CD4-positive, alpha-beta T cell treated with Interleukin-6 at 100 ng/mL for 8 hours (primary cell): ENCODE measurements at places on chromosomes 2 and 18.

DNA sequence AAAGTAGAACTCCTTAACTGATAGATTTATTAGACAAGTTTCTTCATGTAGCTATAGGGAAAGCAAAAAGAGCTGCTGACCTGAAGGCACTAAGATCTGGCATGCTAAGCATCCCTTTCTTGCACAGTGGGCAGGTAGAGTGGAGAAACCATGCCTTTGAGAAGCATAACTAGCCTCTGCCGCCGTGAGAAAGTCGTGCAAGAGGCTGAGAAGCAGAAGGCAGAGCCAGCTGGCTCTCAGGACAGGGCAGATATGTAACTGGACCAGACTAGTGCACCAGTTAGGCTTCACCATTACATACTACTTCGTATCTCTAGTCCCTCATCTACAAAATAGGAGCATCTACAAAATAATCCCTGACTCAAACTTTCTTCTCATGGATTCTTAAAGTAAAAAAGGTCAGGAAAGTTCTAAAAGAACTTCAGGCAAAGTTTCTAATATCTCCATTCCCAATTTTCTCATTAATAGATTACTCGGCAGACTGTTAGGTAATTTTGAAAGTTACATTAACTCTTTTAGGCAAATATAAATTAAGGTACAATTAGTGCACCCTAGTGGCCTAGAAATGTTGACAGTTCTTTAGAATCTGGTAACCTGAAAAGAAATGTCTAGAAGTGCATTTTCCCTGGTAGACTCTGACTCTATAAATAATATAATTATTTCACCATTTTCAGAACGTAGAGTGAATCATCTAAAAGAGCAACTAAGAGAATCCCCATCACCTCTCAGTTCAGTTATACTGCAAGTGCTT, 10.3 kb downstream of the ERBB4 start:
- DNase-seq: no peak

- DNase-seq: peak; percentile 27
Observed at GRCh38 chr2:233142355-233142897, 82.3 kb downstream of the INPP5D start.

DNA sequence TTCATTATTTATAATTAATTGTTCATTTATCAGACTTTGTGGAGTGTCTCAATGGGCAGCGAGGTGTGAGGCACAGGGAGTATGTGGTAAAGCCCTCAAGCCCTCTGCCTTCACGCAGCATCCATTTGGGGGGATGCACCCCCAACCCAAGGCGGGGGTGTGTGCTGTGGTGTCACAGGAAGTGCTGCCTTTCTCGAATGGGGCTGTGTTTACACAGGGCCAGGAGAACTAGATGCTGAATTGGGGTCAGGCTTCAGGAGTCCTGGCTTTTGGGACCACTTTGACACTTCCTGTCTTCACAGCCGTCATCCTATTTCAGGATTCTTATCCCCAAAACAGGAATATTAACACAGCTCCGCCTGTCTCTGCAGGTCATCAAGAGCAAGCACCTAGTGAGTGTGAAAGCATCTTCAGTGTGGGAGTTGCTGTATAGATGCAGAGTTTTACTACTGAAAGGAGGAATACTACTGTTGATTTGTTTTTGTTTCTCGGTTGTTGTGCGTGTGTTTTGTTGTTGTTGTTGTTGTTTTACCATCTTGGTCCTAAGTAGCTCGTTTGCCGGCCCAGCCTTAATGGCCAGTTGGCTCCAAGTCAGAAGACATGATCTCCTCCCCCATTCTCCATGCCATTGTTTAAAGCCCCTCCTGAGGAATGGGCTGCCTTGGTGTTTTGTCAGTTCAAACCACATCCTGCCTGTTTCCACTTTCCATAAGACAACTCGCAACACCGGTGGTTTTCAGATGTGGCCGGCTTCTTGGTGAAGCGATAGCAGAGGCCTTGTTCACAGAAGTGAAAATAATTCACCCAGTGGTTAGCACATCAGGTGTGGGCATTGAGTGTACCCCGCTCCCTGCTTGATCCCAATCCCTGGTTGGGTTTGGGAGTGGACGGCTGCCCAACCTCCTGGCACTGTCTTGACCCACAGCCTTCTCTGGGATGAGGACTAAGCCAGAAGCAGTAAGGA, 221.3 kb downstream of the BCL2 start:
- peak; percentile 38 for DNase-seq

DNA sequence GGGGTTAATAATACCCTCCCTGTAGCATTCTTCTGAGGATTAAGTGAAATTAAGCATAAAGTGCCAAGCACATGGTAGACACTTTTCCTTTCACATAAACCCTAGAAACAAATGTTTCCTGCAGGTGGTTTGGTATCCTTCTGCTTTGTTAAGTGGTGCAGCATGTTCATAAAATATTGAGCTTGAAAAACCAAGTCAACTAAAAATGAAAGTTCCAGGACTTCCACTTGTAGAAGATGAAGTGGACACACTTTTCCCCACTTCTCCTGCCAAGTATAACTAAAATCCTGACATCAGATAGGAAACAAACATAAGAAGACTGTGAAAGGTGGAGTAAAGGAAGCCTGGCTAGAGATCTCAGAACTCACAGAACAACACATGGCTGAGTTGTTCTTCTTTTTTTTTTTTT, 90.5 kb downstream of the COLEC12 start:
- no peak for DNase-seq

GRCh38 chr2:207066791-207067460, 98.8 kb downstream of the KLF7 start:
- no peak for DNase-seq

DNA sequence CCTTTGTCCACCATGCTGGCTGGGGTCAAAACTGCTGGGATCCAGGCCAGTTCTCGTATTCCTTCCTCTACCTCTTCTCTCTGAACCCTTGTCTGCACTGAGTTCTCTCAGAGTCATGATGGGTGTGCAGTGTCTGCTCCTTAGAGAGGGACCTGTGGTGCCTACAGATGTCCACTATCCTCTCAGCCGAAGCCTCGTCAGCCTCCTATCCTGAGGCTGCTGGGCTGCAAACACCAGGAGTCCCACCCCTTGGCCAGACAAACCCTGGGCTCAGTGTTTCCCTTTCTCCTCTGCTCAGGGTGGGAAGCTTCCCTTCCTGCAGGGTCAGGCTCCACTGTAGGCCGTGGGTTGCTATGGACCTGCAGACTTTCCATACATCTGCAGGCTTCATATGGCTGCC, 2.3 kb downstream of the INPP5D start:
- no peak for DNase-seq

DNA sequence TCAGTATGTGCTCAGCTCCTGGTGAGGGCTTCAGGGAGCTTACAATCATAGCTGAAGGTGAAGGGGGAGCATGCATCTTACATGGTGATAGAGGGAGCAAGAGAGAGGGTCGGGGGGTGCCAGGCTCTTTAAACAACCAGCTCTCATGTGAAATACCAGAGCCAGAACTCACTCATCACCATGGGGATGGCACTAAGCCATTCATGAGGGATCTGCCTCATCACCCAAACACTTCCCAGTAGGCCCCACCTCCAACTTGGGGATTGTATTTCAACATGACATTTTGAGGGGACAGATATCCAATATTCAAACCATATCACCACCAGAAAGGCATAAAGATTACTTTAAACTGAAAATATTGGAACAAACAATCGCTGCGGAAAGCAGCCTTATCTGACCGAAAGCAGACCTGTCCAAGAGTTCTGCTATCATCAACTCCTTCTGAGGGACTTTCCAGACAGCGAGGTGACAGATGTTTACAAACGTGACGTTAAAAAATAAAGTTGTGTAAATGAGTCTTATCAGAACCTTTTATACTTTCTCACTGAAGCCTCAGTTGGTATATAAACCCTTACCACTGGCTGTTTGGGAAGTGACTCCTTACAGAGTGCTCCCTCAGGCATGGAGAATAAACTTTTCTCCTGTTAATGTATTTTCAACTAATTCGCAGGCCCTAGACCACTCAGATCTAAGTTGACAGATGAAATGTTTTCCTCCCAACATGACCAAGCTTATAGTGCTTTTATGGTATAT, 35.5 kb upstream of the PTH2R start:
- no peak for DNase-seq

GRCh38 chr2:48525269-48525943, 4.5 kb upstream of the STON1 start:
- no peak for DNase-seq

DNA sequence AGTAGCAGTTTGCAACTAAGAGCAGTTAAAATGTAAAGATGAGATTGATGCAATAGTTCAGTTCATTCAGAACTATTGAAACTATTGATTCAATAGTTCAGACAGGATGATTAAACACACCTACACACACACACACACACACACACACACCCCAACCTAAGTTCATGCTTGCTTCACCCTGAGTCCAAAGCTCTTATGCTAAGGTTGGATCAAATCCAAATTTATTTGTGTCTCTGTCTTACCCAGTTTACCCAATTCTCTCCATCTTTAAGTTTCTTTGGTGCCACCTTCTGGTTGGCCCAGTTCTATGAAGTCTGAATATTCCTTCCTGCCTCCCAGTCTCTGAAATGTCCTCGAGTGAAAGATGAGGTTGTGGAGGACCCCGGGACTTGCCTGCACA, 5.1 kb downstream of the SERPINB8 start:
- peak; percentile 20 for DNase-seq

DNA sequence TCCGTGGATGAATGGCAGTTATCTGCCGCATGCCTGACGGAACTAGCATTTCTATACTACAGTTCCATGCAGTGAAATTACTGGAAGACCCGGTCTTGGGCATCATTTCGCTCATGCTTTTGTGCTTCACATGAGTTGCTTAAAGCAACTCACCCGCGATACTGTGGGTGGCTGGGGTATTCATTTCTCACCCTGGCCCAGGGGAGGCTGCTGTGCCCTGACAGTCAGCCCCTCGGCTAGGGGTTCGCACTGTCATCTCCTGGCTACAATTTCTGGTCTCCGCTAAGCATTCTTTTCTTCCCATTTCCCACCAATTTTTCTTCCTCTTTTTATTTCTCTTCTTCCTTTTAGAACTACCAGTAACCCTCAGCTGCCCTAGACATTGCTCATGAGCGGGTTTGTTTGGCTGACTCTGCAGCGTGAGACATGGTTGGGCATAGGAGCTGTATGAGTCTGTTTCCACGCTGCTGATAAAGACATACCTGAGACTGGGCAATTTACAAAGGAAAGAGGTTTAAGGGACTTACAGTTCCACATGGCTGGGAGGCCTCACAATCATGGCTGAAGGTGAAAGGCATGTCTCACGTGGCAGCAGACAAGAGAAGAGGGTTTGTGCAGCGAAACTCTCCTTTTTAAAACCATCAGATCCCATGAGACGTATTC, 16.5 kb upstream of the CNDP2 start:
- no peak for DNase-seq

GRCh38 chr18:26479065-26479680, 69.2 kb downstream of the KCTD1 start:
- DNase-seq: no peak

GRCh38 chr2:41600460-41600859, 447.4 kb upstream of the PKDCC start:
- DNase-seq: no peak

GRCh38 chr18:2913398-2914005, 66.7 kb downstream of the EMILIN2 start:
- DNase-seq: no peak

DNA sequence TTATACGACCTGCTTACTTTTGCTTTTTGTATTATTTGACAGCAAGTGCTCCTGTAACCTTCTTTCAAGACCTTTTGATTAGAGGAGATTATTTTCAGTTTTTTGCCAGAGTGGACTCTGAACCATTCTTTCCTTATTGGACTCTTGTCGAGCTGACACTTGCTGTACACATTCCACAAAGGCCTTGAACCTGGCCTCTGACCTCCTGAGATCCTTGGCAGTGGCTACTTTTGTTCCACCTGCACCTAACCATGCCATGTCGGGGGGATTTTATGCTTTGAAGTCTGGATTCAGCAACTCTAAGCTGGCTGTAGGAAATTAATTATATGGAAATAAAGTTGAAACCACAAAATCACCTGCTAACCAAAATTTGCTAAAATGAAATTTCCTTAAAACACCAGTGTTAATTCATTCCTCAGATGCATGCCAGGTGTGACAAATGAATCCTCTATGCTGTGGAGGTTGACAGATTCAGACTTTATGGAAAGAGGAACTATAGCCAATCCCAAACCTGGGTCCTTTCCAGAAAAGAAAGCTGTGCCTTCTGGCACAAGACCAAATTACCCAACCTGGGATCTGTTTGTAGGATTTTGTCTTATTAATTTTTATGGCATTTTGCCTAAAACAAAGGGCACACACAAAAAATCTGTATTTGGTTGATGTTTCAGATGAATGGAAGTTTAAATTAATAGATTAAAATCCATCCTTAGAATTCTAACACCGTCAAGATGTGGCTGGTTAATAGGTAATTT, 110.4 kb downstream of the CDC42EP3 start:
- DNase-seq: no peak

DNA sequence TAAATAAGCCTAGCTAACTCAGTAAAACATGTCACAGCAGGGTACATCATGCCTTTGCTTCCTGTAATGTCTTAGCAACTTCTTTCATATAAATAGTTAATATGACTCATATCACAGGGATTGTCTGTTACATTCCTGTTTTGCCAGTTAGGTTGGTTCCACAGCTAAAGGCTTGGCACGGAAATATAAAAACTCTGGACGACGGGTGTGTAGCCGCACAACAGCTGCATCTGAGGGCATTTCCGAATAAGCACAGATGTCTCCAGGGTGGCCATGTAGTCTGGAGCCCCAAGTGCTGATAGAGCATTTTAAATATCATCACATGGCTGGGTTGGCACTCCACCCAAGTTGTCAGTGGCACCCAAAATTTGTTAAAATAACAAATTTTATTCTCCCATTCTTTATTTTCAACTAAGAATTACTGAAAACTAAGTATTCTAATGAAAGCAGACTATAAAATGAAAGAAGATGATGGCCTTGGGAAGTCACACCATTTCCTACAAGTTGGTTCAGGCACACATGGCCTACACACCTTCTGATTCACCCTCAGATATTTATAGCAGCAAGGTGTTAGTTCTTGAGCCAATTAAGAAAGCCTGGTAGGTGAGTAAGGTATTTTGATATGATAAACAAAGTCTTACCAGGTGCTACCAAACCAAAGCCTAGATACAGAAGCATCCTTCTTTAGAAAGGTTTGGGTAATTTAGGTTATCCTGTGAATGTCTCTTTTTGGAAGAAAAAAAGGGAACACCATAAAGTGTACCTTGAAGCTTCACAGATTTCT, 61.8 kb upstream of the STK17B start:
- DNase-seq: peak; percentile 30

DNA sequence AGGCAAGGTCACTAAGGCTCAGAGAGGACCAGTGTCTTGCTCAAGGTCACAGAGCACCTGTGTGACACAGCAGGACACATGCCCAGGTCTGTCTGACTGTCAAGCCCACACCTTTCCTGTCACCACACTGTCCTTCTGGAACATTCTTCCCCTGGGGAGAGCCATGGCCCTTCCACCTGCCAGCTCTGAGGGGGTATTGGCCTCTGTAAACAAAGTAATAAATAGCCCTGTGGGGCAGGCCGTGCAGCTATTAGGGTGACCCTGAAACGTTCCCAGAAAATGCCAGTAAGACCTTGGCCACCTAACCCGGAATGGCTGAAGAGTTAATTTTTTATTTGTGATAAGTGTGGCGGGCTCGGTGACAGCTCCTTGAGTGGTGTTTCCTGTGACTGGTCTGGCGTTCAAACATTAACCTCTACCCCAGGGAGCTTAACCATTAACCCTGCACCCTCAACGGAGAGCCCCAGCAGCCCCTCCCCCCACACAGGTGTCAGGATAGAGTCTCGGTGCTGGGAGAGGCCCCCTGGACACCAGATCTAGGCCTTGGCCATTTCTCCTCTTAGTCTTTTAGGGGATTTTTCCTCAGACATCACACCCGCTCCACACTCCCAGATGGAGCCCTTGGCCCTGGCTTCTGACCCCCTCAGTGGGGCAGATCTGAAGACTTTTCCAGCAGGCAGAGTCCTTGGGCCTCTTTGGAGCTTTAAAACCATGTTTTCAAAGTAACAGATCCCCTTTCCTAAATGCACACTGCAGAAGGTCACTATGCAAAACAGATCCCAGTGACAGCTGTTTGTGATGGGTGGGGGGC, 36.6 kb downstream of the SCTR start:
- DNase-seq: no peak
